ENCODE measurements at places on chromosomes 3 and 15. TPM values are rescaled to one million over a fixed set of nuclear protein-coding genes. Genes with fewer than 3 reads are reported as not detected.

DNA sequence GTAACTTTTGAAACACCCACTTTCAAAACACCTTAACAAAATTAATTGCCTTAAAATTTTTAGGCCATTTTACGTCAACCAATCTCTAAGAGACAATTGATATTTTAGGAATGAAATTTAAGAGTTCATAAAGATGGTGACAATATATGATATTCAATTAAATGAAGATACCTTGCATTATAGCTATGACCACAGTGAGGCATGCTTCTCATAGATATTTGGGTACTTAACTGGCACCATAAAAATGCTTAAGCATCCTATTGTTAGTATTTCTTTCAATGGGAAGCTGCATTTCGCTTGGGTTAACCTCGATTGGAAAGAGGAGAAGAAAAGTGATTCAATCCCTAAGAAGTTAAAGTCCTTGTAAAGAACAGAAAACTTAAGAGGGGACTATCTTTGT lies 209.0 kb downstream of the GAP43 start:
- no peak for DNase-seq

- peak; percentile 48 for DNase-seq
Measured at GRCh38 chr15:40439461-40439959, 1.2 kb upstream of the BAHD1 start.

- no peak for DNase-seq
Measured at GRCh38 chr3:9109568-9109914, 139.9 kb downstream of the SRGAP3 start.

HRG gene
- not detected for total RNA-seq

NPAP1 gene
- 0.40 TPM for total RNA-seq

- no peak for DNase-seq
Measured at GRCh38 chr3:184261854-184262763, 756 bp upstream of the CAMK2N2 start.

FMN1 gene
- 0.76 TPM for total RNA-seq

DNA sequence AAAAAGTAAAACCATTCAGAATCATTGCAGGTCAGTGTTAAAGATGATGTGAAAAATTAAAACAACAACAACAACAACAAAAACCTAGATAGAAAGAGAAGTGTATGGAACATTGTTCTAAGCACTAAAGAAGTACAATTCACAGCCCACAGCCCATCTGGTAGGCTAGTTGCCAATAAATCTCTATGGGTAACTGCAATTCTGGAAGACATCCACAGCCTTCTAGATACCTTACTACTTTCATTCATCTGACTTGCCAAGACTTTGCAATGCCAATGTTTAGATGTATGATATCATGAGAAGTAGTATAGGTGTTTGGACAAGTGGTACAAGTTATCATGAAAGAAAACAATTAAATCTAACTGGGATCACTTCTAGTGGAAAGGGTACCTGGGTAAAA lies 198.6 kb downstream of the VGLL3 start:
- DNase-seq, result no peak

DNA sequence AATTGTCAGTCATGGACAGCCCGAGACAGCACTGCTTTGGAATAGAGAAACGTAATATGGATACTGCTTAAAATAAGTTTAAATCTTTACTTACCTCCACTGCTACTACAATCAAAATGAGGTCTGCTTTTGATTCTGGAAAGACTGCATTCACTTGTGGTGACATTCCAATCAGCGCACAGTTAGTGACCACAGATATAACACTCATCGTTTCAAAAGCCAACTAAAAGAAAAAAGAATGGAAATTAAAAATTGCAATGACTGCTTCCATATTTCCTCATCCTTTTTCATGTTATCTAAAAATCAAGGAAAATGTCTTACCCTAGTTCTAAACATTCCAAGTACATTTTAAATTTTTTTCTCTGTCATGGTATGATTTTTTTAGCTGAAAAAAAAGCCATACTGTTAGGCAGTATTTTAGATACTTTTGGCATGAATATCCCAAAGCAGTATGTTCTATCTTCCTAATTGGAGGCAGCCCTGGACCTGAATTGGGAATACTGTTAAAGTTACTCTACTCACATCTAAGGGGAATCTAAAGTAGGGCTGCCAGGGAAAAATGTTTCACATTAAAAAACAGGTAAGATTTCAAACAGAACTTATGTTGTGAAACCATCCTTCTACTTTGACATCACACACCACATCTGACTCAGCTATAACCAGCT lies 72.1 kb downstream of the ANO10 start:
- DNase-seq, result no peak

DNA sequence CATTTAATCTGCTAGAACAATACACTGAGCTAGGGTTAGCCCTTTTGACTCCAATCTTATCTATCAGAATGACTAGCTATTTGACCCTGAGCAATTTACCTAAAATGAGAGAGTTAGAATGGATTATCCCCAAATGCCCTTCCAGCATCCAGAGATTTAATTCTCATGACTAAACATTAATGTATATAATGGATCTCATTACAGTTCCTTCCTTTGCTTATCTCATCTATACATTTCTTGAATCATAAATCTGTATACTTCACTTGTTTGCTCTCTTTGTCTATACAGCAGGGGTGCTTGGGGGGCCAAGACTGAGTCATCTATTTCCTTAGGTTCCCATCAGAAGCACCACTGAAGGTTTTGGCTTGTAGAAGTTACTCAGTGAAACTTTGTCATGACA lies 565.8 kb downstream of the IGSF11 start:
- no peak for DNase-seq

GRCh38 chr3:159884661-159885402 lies 103.8 kb upstream of the IL12A start:
- DNase-seq, result no peak

LMAN1L gene
- total RNA-seq, result not detected

UCN2 gene
- not detected for total RNA-seq

- DNase-seq, result no peak
Measured at GRCh38 chr15:80580106-80580505, 115.0 kb upstream of the ABHD17C start.

GRCh38 chr3:143538577-143538981 lies 309.7 kb downstream of the SLC9A9 start:
- DNase-seq, result no peak

DNA sequence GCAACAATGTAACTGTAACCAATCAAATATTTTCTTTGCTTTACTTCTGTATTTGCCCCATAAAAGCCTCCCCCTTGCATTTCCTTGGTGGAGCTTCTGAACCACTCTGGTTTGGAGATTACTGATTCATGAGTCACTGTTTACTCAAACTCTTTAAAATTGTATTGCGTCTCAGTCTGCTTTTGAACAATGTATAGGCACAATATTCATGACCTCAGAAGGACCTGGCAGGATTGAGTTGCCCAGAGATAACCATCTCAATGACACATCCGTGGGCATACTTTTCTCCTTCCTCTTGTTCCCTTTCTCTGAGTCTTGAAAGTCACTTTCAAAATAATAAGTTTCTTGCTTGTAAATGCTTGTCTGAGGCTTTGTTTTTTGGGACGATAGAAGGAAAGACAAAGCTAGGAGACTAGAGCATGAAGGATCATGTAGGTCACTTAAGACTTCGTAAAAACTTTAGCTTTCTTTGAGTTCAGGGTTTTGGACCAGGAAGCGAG lies 57.1 kb upstream of the POU1F1 start:
- no peak for DNase-seq

TMEM202 gene
- total RNA-seq, result not detected

- DNase-seq, result no peak
Measured at GRCh38 chr3:46668116-46668515, 25.4 kb downstream of the ALS2CL start.

GRCh38 chr3:42501321-42501680 lies 1.1 kb upstream of the VIPR1 start:
- no peak for DNase-seq

PROS1 gene
- total RNA-seq, result 41.6 TPM

Data from ovary (tissue), 10 donors.